ENCODE measurements at places on chromosomes 6 and 20. TPM values are rescaled to one million over a fixed set of nuclear protein-coding genes. Genes with fewer than 3 reads are reported as not detected.

Gene OR2H2
- not detected for total RNA-seq

Gene USP49
- total RNA-seq = 10.6 TPM

Gene TRIM39
- total RNA-seq = 9.8 TPM

Gene LY6G6D
- total RNA-seq = not detected

Gene RPL10A
- 1,604 TPM for total RNA-seq

Gene WFDC9
- total RNA-seq = not detected

Gene LAMA5
- 11.4 TPM for total RNA-seq

Gene TBX18
- total RNA-seq = 6.5 TPM

Gene TSBP1
- not detected for total RNA-seq

Gene LY6G6C
- not detected for total RNA-seq

Gene GDAP1L1
- total RNA-seq = 131 TPM

Gene DCDC2
- 2.4 TPM for total RNA-seq

Gene MYH7B
- total RNA-seq = not detected

Gene TRIM10
- under 0.01 TPM for total RNA-seq

Gene ENPP5
- 5.3 TPM for total RNA-seq

Gene RIN2
- total RNA-seq = 9.0 TPM

Measured in frontal cortex (tissue), 4 donors.